ENCODE measurements at places on chromosomes 5 and 9.

DNA sequence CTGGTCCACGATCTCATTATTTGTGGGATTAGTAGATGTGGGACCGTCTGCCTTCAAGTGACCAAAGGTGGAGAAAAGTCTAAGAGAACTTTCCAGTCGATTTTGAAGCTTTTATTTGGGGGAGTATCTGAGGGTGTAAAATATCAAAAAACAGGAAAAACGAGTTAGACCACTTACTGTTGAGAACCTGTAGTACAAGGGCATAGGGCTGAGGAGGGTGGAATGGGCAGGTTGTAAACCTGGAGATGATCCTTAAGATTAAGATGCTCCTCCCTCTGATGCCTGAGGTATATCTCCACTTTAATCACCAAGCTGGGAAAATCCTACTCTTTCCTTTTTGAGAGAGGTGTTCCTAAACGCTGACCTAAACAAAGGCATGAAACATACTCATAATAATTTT is 32.0 kb upstream of the GTF2H2C start:
- DNase-seq, result no peak

DNA sequence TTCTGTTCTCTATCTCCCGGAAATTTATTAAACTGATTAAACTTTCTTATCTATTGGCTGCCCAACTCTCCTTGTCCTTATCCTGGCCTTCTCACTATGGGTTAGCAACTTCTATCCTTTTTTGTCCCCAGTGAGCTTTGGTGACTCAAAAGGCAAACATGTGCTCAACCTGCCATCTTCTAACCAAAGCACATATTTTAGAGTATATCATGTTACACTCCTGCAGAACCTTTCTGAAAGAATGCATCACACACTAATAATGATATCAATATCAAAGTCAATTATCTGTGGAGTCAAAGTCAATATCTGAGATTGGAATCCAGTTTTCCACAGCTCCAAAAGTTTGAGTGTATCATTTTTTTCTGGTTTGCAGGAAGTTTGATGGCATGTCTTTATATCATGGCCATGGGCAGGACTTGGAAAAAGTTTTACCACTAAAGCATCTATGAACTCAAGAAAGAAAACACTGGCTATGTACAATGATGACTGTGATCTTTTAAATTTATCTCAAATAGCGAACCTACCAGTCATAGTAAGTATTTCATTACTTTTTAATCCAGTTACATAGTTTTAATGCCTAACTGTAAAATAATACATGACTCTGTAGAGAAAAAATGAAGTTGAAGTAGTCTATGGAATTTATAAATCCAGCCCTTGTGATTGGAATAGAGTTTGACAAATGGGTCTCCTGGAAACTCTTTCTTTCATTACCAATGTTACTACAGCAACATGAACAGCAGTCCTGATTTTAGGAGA is 166.8 kb downstream of the DROSHA start:
- no peak for DNase-seq

DNA sequence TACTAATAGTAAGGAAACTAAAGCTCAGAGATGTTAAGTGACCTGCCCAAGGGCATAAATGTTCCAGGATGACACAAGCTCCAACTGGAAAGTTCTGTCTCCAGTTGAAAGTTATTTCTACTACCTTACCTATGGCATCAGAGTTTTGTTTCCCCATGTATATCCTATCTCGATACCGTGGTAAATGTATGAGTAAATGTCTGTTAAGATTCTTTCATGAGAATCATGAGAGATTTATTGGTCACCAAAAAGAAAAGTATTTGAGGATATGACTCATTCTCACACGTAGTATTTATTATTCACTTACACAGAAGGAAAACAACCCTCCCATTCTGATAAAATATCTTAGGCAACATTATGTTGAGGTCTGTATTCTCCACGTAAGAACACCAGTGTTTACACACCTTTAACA is 11.1 kb upstream of the SHOC1 start:
- no peak for DNase-seq

DNA sequence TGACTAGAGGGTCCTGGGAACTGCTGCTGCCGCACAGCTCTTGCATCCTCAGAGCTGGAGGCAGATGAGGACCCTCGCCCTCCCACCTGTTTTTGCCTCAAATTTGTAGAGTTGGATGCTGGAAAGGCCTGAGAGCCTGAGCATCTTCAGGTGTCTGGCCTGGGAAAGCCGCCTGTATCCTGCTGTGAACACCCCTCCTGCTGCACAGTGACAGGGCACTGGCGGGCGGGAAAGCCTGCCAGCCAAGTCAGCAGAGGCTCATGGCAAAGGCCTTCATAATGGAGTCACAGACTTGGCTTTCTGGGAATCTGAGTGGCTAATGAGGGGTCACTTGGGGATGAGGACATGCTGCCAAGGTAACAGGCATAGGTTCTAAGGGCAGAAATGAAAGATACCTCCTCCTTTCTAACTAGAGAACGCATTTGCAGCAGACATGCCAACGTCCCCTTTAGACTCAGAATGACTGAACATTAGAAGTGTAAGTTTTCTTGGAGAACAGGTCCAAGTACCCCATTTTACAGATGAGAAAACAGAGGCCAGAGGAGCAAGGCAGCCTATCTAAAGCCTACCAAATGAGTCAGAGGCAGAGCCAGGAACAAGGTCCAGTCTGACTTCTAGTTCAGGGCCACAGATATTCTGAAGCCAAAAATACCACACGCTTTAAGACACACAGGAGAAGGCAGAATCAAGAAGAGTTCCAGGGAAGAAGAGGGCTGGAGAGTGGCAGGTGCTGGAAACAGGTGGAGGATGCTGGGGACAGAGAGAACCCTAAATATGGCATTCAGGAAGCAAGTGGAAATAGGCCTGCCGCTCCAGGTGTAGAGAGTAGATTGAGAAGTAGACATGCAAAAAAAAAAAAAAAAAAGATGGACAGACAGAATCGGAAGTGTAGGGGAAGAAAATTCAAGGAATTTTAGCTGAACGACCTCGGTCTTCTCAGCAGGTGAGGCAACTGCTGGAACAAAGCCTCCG is 44.1 kb downstream of the EPB41L4B start:
- no peak for DNase-seq

DNA sequence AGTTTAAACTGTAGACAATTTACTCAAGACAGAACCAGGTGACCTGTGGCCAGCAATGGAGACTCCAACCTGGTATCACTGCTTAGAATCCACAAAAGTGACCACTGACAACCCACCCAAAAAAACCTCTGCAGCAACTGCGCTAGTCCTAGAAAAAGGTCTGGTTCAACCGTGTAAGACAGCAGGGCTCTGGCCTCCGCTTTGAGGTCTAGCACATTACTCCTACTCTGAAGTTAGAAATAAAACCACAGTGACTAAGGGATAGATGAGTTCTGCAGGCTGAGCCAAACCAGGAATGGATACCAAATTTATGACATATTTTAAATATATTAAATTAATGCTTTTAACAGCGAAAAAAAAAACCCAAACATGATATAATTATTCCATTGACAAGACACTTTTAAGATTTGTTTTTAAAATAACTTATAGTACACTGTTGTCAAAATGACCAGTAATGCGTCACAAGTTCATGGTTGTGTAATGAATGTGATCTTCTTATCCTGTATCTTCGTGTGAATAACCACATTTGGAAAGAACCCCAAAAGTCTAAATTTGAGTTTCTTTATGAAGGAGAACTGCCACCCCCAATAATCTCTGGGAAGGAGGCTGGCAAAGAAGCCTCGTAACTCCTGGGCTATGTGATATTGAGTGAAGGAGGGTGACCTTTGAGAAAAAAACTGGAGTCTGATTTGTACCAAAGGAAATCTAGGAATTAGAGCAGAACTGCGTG is 101.9 kb upstream of the SLC44A1 start:
- no peak for DNase-seq

GRCh38 chr5:109997161-109997560 is 307.4 kb downstream of the MAN2A1 start:
- no peak for DNase-seq

DNA sequence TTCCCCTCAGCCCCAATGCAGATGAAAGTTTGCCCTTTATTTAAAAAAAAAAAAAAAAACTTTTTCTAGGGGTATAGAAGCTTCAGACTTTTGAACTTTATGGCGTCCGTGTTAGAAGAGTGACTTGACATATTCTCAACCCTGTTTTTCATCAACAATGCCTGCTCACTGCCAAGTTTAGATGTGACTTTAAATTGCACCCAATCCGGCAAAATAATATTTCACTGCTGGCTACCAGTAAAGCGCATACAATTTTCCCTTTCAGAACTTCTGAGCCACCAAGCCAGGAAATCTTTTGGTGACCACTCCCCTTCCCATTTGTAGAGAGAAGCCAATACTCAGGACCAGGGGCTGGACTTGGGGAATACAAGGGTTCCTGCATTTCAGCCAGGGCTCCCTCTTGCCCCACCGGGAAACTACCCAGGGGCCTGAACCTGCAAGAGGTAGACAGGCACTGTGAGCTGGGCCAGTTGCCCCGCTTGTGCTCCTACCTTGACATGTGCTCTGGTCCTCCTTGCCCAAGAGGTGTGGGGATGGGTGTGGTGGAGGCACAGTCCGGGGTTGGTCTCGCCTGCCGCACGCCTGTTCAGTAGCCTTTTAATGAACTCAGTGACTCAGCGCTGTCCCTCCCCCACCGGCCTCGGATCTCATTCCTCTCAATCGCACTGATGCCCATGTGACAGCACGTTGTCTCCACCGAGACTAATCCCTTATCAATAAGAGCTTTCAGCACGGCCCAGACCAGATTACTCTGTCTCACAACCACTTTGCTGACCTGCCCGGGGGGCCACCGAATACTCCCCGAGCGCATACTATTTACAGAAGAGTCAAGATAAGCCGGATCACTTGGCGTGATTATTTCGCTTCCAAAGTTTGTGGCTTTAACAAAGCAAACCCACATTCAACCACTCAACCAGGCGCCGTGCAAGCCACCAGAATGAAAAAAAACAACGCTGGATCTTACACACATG is 226.4 kb downstream of the DCP2 start:
- DNase-seq, result no peak

DNA sequence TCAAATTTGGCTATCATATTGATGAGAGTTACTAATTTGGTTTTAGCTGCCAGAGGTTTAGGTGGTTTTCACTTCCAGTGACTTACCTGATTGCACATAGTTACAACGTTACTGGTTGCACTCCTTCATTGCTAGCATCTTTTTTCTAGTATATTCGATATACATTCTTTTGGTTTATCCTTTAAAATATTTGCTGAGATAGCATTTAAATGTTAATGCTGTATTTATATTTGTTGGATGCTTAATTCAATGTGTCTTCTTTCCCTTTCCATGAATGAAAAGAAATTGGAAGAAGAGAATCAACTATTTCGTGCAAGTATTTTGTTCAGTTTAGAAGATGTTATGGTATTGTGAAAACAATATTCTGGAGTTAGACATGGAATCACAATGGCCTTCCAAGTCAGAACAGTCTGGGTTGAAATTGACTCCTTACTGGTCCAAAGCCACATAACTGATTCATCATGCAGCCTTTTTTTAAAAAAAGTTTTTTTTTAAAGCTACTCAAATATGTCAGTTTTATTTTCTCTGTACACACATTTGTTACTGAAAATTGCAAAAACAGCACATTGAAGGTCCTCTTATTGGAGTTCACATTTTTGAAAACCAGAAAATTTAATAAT is 2.2 kb downstream of the SPIN1 start:
- DNase-seq, result no peak

DNA sequence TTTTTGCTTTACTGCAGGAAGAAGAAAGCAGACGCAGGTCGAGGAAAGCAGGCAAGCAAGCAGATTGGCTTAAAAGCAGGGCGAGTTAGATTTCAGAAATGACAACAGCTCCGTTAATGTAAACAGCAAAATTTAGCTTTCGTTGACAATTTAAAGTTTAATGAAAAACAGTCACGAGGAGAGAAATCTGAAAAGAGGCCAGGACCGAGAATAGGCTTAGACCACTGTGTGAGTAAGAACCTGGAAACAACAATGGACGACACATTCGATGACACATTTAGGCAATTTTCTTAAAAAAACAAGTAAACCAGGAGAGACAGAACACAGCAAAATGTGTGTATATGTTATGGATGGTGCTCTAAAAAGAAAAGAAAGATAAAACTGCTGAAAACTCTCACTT is 155.3 kb downstream of the ISOC1 start:
- no peak for DNase-seq

DNA sequence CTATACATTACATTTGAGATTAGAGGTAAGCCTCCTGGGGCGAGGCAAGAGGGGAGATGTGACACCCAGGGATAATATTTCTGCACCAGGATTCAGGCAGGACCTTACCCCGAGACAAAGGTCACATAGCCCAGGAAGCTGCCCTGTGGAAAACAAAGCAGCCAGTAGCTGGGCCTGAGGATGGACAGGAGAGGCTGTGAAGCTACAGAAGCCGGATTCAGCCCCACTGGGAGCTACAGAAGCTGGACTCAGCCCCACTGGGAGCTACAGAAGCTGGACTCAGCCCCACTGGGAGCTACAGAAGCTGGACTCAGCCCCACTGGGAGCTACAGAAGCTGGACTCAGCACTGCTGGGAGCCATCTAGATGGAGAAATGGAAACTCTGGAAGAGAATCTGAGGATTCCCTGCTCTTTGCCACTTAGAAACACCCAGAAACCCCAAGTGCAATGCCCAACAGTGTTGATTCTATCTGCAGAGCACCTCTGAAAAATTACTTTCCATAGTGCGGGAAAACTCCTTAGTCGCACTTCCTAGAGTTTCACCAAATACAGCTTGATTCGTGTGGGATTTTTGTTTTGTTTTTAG is 46.5 kb upstream of the ZFR start:
- DNase-seq, result no peak

DNA sequence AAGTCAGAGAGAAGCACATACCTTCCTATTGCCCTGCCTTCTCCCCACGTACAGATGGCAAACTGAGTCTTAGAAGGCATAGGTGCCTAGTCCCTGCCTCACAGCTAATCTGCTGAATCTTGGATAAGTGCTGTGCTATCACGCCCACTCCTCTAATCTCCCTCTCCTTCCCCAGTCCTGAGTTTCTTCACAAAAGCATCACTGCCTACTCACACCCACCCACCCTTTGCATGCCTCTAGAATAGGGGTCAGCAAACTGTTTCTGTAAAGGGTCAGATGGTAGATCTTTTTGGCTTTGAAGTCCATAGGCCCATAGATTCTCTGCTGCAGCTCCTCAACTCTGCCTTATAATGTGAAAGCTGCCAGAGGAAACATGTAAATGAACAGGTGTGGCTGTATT is 23.2 kb upstream of the JADE2 start:
- no peak for DNase-seq

DNA sequence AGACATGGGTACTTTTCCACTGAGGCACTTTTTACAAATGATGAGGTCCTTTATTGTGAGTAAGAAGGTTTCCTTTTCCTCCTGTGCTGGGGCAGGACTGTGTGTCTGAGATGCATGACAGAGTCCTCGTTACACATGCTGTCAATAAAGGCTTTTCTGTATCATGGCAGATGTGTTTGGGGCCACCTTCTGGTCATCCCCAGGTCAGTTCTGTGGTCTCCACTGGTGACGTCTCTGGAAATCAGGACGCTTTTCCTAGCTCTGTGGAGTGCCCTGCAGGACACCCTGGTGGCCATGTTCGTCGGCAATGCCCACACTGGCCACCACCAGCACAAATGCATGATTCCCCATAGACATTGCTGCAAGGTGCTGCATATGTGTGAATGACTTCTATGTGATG is 2.8 kb downstream of the CMBL start:
- no peak for DNase-seq

GRCh38 chr5:159178978-159179377 is 30.4 kb downstream of the RNF145 start:
- DNase-seq, result no peak

- no peak for DNase-seq
These were observed 5.4 kb downstream of the IGIP start for GRCh38 chr5:140130949-140131733.

GRCh38 chr5:62152394-62153087 is 153.5 kb upstream of the KIF2A start:
- DNase-seq, result peak; percentile 24

GRCh38 chr5:57932761-57933160 is 450.1 kb upstream of the ACTBL2 start:
- no peak for DNase-seq

GRCh38 chr5:11143456-11144267 is 382.6 kb upstream of the DAP start:
- DNase-seq, result no peak
